ENCODE measurements at places on chromosomes 3 and 15. TPM values are rescaled to one million over a fixed set of nuclear protein-coding genes. Genes with fewer than 3 reads are reported as not detected.

DNA sequence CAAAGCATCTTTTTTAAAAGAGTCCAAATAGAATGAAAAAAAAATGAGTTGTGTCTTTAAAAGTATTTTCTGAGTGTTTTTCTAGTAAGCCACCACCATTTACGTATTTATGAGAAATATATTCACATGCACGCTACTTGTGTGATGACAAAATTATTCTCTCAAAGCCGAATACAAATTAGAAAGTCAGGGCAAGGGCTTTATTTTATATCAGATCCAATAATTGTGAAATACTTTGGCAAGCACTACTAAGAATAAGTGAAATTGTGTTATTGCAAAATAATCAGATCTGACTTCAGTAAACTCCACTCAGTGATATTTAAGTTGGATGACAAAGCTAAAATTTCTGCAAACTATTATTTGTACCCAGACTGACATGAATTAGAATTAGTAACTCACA lies 589.3 kb upstream of the KCNMB2 start:
- H3K36me3 ChIP-seq, result no peaks in the 10 kb centered on the region
- no peak overlapping the region for H3K27ac ChIP-seq
- no peak for DNase-seq
- no peaks in the 10 kb centered on the region for H3K27me3 ChIP-seq

GRCh38 chr15:31062310-31062847 lies 39.1 kb downstream of the TRPM1 start:
- no peaks in the 10 kb centered on the region for H3K27me3 ChIP-seq
- H3K27ac ChIP-seq, result no peak overlapping the region
- H3K4me3 ChIP-seq, result no peak overlapping the region
- no peaks in the 10 kb centered on the region for H3K36me3 ChIP-seq
- no peak for DNase-seq

DNA sequence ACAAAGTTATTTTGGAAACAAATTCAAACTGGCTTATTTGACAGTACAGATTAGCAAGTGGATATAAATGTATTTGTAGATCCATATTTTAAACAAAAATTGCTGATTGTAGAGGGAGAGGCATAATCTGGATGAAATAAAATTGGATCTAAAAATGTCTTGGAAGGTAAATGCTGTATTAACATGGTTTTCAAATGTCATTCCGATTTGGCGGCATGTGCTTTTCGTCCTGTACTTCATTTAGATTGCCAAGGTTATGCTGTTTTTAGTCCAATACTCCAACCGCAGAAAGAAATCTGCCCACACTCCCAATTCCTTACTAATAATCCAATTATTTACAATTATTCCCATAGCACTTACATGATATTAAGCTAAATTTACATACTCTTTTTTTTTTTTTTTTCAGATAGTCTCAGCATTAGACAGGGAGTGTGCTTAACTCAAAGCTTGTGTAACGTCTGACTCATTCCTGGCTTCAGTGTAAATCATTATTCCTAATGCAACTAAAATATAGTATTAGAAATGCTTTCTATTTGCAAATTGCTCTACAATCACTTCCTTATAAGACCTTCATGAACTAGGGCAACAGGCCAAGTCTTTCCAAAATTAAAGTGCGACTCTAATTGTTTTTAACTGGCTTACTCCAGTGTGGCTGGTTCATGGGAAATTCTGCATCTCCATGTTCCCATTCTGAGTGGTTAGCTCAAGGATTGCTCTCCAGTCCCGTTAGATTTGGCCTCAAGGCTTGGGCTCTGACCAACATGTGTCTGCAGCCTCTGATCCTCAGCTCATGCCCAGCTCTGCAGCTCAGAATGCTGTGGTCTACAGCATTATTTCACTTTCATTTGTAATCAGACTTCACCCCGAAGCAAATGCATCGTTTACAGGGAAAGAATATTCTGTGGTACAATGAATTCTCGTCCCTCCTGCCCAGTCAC lies 103.9 kb downstream of the FBN1 start:
- H3K4me3 ChIP-seq, result no peak overlapping the region
- no peak for DNase-seq
- H3K27ac ChIP-seq, result no peak overlapping the region

DNA sequence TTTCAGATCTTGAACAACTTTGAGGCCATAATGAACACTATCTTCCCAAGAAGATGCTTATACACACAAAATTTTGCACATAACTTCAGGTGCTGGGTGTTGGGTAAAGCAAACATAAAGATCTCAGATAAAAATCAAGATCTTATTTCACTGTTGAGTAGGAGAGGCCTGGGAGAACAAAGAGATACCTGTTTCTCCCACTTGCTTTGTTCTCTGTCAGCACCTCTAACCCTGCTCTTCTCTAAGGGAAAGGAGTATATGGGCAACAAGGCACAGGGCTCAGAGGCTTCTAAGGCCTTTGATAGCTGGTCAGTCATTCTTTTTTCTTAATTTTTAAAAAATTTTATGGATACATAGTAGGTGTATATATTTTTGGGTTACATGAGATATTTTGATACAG lies 3.6 kb upstream of the GK5 start:
- peaks cover 12% of the 10 kb centered on the region for H3K4me1 ChIP-seq
- H3K4me3 ChIP-seq, result no peak overlapping the region
- no peak for DNase-seq
- no peaks in the 10 kb centered on the region for H3K27me3 ChIP-seq
- no peaks in the 10 kb centered on the region for H3K36me3 ChIP-seq

DNA sequence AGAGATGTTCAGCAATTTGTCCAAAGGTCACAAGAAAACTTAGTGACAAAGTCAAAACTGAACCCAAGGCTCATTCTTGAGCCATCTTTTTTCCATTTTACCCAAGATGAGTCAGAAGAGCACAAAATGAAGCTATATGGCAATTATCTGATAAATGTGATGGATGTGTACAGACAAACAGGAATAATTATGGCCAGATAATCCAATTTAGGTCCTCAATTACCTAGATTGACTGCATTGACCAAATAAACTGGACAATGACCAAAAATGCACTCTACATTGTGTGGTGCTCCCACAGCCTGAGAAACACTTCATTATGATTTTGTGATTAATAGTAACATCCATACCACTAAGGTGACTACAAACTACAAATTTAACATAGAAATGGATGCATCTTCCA lies 1105.8 kb downstream of the IGSF11 start:
- H3K4me1 ChIP-seq, result no peaks in the 10 kb centered on the region
- no peak for DNase-seq
- no peak overlapping the region for H3K27ac ChIP-seq
- no peaks in the 10 kb centered on the region for H3K27me3 ChIP-seq
- H3K36me3 ChIP-seq, result no peaks in the 10 kb centered on the region

DNA sequence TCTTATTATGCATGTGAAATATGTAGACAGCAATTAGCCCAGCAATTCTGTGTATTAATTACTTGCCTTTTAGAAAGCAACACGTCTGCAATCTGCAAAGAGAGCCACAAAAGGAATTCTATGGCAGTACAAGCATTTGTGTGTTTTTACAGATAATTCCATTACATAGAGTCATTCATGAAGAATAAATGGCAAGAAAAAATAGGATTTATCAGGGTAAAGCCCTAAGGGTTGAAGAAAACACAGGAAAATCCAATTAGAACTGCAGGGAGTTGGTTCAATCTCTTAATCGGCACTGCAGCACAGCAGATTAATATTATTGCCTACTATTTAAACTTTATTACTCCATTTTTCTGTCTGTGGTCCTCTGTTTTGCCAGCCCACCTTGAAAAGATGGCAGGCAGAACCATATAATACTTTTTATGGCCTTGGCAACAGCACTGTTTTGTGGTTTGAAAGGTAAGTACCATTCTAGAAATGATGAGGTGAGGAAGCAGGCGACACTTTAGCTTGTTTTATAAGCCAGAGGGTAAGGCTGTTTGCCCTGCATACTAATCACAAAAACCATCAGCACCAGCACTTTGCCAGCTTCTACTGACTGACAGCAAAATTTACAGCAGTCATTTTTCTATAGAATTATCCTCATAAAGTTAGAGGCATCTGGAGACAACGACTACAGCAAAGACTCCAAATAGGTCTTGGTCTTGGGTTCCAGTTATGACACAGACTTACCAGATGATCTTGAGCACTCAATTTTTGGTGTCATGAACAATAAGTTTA lies 638.2 kb upstream of the NAALADL2 start:
- no peak overlapping the region for H3K4me3 ChIP-seq
- H3K4me1 ChIP-seq, result no peaks in the 10 kb centered on the region
- DNase-seq, result no peak
- H3K27ac ChIP-seq, result no peak overlapping the region
- no peaks in the 10 kb centered on the region for H3K27me3 ChIP-seq

DNA sequence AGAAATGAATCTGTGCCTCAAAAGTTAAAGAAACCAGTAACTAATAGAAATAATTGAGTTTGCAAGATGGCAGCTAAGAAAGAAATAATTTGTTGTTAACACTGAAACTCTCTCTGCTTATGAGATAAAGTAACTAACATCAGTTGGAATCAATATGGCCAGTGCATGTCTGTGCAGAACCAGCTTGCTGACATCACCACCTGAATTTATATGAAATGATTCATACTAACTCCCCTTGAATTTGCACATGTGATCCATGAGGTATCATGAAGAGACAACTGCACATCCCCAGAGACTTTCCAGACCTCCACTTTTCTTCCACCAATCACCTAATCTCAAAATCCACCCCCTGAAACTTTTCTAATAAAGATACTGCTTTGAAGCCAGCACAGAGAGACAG lies 10.3 kb upstream of the SLC25A38 start:
- H3K36me3 ChIP-seq, result no peaks in the 10 kb centered on the region
- no peak for DNase-seq
- no peaks in the 10 kb centered on the region for H3K4me1 ChIP-seq

DNA sequence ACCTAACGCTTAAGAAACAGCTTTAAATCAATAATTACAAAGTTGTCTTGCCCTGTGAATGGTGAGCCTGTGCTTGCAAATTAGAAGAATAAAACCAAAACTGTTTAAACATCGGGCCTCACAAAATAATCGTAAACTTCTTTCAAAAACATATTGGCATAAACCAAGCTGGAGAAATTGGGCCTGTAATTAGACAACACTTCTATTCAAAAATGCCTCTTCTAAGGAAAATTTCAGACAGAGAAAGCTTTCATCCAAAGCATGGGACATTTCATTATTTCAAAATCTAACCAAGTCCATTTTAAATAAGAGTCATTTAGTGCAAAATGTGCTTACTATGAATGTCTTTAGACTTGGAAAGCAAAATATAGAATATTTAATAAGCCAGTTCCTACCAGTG lies 35.5 kb upstream of the GNB4 start:
- H3K4me1 ChIP-seq, result no peaks in the 10 kb centered on the region
- H3K27me3 ChIP-seq, result no peaks in the 10 kb centered on the region
- no peak for DNase-seq

ZMYND10 gene
- total RNA-seq, result 2.8 TPM

TMEM212 gene
- not detected for total RNA-seq

DPPA2 gene
- total RNA-seq, result not detected

CELF6 gene
- total RNA-seq, result 5.4 TPM

TUSC7 gene
- not detected for total RNA-seq

TF gene
- 1.3 TPM for total RNA-seq
